ENCODE measurements at places on chromosomes 3 and 15.

DNA sequence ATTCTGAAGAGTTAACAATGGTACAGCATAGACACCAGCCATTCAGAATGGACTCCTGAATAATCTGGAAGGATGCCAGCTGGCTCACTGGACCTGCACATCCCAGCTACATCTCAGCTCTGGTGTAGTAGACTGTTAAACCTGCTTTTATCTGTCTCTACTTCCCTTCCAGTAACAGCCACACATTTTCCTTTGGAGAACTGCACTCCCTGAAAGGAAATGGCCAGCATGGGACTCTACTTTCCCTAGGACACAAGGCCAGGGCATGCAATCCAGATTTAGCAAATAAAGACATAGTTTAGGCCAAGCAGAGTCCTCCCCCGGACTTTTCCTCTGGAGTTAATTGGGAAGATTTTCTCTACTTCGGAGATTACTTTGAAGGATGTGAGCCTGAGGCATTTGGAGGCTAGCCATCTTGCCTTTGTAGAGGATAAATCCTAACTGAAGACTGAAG lies 82.7 kb upstream of the TCF12 start:
- no peak for DNase-seq

GRCh38 chr15:75682181-75683135 lies 30.2 kb downstream of the CSPG4 start:
- DNase-seq, result no peak

DNA sequence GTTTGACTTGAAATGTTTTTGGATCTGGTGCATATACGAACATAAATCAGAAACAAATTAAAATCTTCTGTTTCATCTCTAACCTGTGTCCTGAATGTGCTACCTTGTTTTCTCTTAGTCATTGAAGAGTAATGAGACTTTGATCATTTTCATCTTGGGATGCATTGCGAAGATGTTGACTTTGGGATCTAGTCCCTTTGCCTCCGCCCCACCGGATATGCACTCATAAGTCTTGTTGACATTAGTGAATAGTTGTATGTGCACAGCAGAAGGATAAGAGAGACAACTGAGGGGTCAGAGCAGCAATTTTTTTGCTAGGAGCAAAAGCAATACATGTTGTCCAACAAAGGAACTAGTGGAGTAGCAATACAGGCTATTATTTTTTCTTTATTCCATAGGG lies 35.9 kb upstream of the SPRED1 start:
- DNase-seq, result no peak

DNA sequence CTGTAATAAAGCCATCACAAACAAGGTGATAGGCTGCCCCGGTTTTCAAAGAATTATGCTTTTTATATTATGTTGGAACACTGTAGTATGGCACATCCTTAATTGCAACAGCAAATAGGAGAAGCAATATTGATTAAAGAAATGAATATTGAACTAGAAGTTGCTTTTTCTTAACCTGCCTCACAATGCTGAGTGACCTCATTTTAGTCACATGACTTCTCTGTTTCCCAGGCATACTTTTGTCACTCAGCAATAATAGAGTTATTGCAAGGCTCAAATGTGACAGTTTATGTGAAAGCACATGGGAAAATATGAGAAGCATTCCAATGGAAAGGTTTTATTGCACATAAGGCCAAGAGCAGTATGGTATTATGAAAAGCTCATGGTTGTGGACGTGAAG lies 400.7 kb downstream of the FGF12 start:
- DNase-seq, result no peak

GRCh38 chr3:56297281-56297840 lies 170.9 kb downstream of the ERC2 start:
- no peak for DNase-seq
